ENCODE measurements at places on chromosomes 11 and 22.

- DNase-seq = no peak
Measured at GRCh38 chr22:36768616-36769015, 7.3 kb downstream of the IFT27 start.

DNA sequence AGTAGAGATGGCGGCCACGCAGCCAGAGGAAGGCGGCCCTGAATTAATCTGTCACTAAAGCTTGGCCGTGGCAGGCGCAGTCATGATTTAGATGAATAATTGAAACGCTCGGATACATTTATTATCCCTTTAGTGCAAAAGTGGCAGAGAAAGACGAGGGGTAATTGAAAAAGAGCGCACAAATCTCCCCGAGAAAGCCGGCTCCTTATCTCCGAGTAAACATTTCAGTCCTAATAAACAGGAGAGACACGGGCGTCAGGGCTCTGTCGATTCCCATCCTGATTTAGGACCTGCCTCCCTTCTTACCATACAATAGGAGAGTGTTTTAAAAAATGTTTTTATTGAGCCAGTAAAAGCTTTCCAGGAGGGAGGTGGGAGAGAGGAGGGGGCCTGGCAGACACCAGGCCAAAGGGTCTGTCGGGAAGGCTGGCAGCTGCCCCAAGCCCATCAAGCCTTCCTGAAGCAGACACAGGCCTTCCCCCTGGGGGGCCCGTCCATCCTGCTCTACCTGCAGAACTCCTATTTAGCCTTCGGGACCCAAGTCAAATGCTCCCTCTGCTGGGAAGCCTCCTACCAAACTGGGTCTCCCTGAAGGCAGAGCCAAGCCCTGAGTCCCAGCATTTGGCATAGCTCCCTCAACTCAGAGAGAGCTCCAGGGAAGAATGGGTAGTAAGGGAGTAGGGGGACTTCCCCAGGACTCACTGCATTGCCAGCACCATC is 22.8 kb downstream of the OTUB1 start:
- no peak for DNase-seq

- no peak for DNase-seq
Measured at GRCh38 chr11:33624083-33624482, 76.5 kb downstream of the C11orf91 start.

- DNase-seq = no peak
Measured at GRCh38 chr22:43443152-43443471, 31.3 kb downstream of the MPPED1 start.

- DNase-seq = no peak
Measured at GRCh38 chr22:48358886-48359612, 1468.6 kb downstream of the BRD1 start.

DNA sequence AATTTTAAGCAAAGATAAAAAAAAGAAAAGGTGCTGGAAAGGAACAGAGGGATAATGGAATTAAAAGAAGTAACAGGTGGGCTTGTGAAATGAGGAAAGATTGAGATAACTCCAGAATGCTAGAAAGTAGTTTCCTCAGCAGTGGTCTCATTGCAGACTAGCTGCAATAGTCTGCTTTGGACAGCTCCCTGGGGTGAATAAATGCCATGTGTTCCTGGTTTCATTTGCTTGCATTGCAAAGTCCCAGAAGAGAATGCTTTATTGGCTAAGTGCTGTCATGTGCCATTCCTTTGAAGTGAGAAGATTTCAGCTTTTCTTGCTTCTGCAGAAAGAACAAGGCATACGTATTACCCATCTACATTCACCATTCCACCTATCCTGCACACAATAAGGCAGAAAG is 478.8 kb upstream of the RAG2 start:
- no peak for DNase-seq

- no peak for DNase-seq
Measured at GRCh38 chr22:44738347-44738715, 14.0 kb upstream of the ARHGAP8 start.

- no peak for DNase-seq
Measured at GRCh38 chr11:86294026-86294425, 8.0 kb upstream of the HIKESHI start.

DNA sequence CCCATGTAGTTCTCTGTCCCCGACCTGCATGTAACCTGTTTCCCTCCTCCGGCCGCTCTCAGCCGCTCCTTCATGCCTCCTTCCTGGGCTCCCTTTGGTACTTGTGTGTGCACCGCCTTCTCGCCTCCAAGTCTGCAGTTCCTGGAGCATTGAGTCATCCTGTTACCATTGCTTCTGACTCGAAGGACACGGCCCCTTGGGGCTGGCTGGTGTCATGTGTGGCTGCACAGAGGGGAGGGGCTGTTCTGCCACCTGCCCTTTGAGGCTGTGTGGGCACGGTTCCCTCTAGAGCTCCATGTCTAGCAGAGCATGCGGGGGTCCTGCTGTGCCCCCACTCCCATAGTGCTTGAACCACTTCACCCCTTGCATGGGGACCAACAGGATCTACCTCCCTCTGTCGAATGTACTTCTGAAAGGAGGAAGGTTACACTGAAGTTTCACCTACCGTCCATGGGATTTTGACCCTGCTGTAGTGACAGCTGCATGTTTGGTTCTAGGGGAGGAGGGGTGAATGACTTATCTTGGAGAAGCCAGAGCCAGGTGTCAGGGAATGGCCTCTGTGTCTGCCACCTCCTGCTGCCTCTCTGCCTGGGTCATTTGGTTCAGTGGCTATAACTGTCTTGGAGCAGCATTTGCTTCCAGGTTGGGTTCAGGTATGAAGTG is 39.6 kb downstream of the BCR start:
- DNase-seq = no peak

DNA sequence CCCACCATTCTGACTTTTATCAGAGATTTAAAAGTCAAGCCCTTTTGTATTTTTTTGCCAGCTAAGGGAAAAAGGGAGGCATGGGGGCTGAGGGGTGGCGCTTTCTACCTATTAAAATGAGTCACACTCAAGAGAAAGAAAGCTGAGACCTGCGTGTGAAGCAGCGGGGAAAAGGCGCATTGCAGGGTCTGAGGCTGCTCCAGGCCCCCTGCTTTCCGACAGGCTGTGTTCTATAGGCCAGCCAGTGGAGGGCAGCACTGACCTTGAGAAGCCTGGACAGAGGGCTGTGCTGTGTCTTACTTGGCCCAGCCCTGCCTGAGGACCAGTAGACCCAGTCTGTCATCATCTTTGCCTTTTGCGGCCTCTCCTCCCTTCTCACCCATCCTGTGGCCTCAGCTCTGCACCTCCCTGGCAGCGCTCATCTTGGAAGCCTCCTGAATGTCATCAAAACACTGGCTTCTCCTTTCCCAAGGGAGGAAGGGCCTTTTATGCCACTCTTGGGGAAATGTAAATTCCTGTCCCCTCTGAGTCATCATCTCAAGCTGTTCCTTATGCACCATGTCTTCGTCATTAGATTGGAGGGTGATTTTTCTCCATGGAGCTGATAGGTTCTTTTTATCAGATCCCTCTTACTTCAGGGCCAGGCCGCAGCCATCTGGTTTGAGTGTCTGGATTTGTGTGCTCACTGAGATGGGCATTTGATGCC is 12.6 kb upstream of the MAPK8IP1 start:
- no peak for DNase-seq

DNA sequence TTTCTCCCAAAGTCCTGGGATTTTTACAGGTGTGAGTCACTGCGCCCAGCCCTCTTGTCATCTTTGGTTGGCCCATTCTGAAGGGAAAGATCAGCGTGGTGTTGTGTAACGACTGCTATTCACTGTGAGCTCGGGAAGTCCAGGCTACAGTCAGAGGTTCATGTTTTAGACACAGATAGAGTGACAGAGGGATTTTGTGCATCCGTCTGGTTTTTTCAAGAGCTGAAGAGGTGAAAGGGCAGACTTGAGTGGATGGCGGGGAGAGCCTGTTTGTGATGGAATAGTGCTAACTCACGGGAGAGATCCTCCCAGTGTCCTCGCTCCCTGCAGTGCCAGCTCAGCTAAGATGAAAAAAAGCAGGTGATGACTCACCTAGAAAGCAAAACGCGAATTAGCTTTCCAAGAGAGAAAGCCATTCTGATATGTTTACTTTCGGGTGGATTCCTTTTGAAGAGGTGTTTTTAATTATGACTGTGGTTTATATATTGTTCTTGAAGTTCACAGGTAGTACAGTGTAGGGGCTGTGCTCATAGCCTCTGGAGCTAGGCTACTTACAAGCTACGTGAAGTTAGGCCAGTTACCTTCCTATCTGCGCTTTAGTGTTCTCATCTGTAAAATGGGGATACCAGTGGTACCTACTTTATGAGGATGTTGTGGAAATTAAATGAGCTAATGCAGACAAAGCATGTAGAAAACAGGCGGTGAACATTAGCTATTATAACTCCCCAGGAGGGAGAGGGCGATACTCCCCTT is 67.2 kb downstream of the C11orf91 start:
- DNase-seq = no peak

Measured in stimulated activated CD4-positive, alpha-beta T cell treated with anti-CD3 and anti-CD28 coated beads, Interleukin-15, amount 100 ng/mL, for 1 hour (primary cell).